ENCODE measurements at places on chromosomes 11 and 22. TPM values are rescaled to one million over a fixed set of nuclear protein-coding genes. Genes with fewer than 3 reads are reported as not detected.

DNA sequence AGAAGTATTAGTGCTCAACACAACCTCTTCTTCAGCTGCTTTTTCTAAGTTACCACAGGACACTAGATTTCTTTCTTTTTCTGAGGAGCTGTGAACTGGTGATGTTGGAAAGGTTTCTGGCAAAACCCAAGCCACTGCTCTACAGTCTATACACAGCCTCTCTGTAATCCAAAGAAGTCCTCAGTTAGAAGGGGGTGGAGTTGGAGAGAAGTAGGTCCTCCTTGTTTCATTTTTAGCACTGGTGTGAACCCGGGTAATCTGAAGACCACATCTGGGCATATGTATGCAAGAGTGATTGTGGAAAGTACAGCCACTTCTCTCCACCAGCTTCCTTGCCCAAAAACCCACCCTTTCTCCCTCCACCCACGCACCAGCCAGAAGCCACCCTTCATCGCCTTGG lies 1168.1 kb downstream of the LRRC4C start:
- H3K27me3 ChIP-seq, result no peaks in the 10 kb centered on the region
- no peaks in the 10 kb centered on the region for H3K36me3 ChIP-seq
- peak overlapping the region; percentile 81 for H3K4me3 ChIP-seq
- DNase-seq, result no peak
- H3K27ac ChIP-seq, result peak overlapping the region; percentile 74

The ZNF280B gene
- total RNA-seq, result 3.4 TPM

- peak; percentile 62 for DNase-seq
- no peaks in the 10 kb centered on the region for H3K27me3 ChIP-seq
- peaks cover 73% of the 10 kb centered on the region for H3K4me1 ChIP-seq
Observed at GRCh38 chr22:44272401-44272771, 40.4 kb downstream of the SHISAL1 start.

DNA sequence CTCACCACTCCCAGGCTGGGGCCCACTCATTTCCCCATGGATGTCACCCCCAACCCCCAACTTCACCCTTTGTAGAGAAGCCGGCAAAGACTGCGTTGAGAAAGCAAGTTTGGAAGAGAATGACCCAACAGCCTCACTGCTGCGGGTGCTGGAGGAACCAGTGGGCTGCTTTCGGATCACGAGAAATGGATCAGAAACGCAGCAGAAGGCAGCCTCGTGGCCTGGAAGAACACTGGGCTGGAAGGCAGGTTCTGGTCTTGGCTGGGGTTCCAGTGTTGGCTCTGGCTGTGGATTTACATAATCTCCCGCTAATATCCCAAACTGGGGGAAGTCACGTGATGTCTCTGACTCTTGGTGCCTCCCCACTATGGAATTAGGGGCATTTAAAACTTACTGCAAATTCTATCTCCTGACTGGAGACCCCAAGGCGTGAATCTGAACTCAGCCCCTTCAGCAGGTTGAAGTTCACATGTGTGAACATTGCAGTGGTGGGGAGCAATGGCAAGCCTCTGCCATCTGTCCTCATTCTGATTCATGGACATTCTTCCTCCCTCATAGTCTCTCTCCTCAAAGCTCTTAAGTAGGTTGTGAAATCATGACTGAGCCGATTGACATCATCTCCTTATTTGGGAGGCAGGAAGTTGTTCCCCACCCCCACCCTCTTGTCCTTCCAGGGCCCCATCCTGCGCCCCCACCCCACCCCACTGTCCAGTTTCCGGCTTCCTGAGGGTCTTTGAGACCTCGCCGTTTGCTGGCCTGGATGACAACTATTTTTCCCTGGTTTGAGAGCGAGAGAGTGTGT lies 37.0 kb upstream of the TIMP3 start:
- no peaks in the 10 kb centered on the region for H3K36me3 ChIP-seq
- no peak for DNase-seq
- H3K4me1 ChIP-seq, result peaks cover 23% of the 10 kb centered on the region
- no peaks in the 10 kb centered on the region for H3K27me3 ChIP-seq

- no peak for DNase-seq
- H3K27ac ChIP-seq, result no peak overlapping the region
- H3K4me1 ChIP-seq, result peaks cover 10% of the 10 kb centered on the region
- H3K27me3 ChIP-seq, result no peaks in the 10 kb centered on the region
Observed at GRCh38 chr11:65208785-65209710, 27.3 kb downstream of the CAPN1 start.

DNA sequence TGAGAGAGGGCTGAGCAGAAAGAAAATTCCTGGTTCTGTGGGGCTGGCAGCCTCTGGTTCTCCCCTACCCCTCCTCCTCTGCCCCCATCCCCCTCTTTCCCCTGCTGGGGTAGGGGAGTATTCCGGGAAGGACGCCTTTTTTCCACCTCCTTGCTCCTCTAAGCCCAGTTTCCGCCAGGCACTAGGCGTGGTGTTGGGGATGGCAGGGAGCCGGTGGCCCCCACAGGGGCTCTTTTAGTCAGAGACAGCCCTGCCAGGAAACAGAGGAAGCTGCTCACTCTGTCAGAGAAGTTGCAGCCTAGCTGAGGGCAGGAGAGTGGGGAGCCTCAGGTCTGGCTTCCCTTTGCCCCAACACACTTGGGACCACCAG lies 15.6 kb upstream of the ARHGEF17 start:
- H3K4me1 ChIP-seq, result peaks cover 35% of the 10 kb centered on the region
- no peak overlapping the region for H3K4me3 ChIP-seq
- no peak overlapping the region for H3K27ac ChIP-seq

GRCh38 chr11:109554951-109555350 lies 133.0 kb downstream of the C11orf87 start:
- H3K4me3 ChIP-seq, result no peak overlapping the region
- H3K36me3 ChIP-seq, result no peaks in the 10 kb centered on the region
- no peak for DNase-seq
- no peak overlapping the region for H3K27ac ChIP-seq
- no peaks in the 10 kb centered on the region for H3K27me3 ChIP-seq

The UBXN1 gene
- total RNA-seq, result 89.6 TPM

The MSANTD4 gene
- total RNA-seq, result 46.5 TPM

- H3K4me1 ChIP-seq, result peaks cover 59% of the 10 kb centered on the region
- no peak overlapping the region for H3K4me3 ChIP-seq
- H3K36me3 ChIP-seq, result peaks cover 67% of the 10 kb centered on the region
- H3K27ac ChIP-seq, result no peak overlapping the region
Observed at GRCh38 chr11:8092587-8093424, 11.8 kb downstream of the TUB start.

DNA sequence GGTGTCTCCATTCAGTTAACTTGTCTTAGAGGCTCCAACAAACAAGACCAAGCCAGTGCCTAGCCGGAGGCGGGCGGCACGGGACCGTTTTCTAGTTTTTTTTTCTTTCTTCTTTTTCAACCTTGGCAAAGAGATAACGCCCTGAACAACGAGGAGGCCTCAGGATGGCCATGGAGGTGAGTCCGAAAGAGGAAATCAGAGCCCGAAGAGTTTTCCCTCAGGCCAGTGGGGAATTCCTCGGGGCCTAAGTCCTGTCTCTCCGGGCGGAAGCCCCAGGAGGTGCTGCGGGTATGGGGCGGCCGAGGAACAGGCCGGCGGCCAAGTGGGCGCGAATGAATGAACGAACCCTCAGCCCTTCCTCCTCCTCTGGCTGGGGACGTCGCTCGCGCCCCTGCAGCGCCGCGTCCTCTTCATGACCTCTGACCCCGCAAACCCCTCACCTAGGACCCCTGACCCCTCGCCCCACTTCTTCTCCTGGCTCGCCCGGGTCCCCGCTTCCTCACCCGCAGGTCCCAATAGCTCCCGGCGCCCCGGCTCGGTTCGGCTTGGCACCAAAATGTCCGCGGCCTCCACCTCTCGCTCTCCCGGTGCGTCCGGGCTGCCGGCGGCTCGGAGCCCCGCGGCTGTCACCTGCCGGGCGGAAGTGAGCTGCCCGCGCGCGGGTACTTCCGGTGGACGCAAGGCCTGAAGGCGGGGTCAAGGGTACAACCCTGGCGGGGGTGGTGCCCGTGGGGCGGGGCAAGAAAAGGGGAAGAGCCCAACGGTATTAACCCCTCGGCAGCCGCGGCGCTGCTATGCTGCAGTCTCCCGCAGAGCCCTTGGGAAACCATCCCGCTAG lies at the start of gene AP1B1:
Gene AP1B1, minus strand, starts transcription at position 650 of the 838 bp plus-strand sequence. CDS start 21,327 bp downstream, outside the sequence.
- peaks cover 14% of the 10 kb centered on the region for H3K36me3 ChIP-seq
- DNase-seq, result peak; percentile 76
- H3K4me1 ChIP-seq, result peaks cover 20% of the 10 kb centered on the region
- peak within 1 kb of the TSS; percentile 76 for H3K27ac ChIP-seq
- H3K4me3 ChIP-seq, result peak within 1 kb of the TSS; percentile 79

DNA sequence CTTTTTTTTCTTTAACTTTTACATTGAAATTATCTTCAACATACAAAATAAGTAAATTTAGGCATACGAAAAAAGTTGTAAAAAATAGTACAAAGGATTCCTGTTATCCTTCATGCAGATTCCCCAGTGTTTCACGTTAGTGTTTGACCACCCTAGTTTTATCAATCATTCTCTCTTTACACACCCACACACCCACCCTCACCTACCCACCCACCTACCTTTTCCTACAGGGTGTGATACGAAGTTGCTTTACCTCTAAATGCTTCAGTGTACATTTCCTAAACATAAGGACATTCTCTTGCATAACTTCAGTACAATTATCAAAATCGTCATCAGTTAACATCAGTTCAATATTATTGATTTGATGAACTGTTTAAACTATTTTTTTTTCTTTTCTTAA lies 37.0 kb downstream of the HIPK3 start:
- no peaks in the 10 kb centered on the region for H3K36me3 ChIP-seq
- no peak overlapping the region for H3K4me3 ChIP-seq
- DNase-seq, result no peak

DNA sequence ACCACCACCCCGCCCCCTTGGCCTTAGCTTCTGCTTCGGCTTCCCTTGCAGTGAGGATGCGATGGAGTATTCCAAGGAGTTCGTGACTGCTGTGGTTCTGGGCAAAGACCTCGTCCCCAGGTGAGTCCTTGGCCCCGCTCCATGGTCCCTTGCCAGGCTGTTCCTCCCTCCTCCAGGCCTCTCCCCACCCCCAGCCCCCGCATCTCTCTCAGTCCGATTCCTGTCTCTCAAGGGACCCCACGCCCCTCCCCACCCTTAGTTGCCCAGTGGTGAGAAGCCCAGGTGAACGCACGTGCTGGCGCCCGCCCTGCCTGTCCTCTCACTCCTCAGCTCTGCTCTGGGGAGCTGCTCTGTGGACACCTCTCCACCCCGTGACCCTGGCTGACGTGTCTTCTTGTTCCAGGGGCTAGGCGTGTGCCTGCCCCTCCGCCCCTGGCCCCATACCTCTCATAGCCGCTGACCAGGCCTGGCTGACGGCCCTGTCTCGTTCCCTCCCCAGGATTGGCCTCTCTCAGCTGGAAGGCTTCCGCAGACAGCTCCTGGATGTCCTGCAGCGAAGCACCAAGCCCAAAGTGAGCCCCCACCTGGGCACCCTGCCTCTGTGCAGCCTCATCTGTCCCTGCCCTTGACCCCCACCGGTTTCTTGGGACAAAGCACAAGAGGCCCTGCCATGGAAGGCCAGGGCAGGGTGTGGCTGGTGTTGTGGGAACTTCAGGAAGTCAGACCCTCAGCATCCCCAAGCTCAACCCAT lies 14.6 kb upstream of the MYRF start:
- no peak overlapping the region for H3K4me3 ChIP-seq
- no peak overlapping the region for H3K27ac ChIP-seq
- H3K36me3 ChIP-seq, result peaks cover 95% of the 10 kb centered on the region
- peaks cover 11% of the 10 kb centered on the region for H3K4me1 ChIP-seq

The MUC15 gene
- total RNA-seq, result 0.17 TPM

The KCNQ1 gene
- 0.83 TPM for total RNA-seq

DNA sequence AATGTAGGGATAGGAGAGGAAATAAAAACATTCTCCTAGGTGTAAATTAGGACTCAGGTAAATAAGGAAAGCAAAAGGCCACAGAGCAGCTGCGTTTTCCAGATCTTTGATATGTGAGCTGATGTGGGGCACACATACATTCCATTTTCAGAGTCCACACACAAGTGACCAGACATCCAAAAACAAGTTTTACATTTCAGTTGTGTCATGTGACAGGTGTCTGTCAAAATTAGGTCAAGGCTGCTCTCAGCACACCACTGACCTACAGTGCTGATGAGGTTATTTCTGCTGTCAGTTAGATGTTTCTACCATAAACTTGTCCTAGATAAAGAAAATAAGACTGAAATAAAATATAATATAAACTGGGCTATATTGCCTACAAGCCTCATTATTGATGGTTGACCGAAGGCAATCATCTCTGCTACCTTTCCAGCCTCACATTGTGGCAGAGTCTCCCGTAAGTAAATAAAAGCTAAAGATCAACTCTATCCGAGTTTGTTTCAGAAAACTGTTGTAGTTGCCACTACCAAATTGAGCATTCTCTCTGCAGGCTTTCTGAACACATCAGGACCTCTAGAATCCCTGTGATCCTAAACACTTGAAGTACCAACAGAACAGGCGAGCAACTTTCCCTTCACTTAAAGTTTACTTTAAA lies 7.9 kb downstream of the ARHGAP20 start:
- no peak for DNase-seq
- H3K36me3 ChIP-seq, result no peaks in the 10 kb centered on the region
- no peak overlapping the region for H3K4me3 ChIP-seq
- H3K27ac ChIP-seq, result no peak overlapping the region
- H3K4me1 ChIP-seq, result no peaks in the 10 kb centered on the region

The CATSPERZ gene
- 0.50 TPM for total RNA-seq

GRCh38 chr22:41780746-41781505 lies 19.6 kb upstream of the CCDC134 start:
- no peaks in the 10 kb centered on the region for H3K4me1 ChIP-seq
- no peak overlapping the region for H3K27ac ChIP-seq
- H3K27me3 ChIP-seq, result no peaks in the 10 kb centered on the region
- DNase-seq, result no peak
- no peaks in the 10 kb centered on the region for H3K36me3 ChIP-seq

The OR6A2 gene
- 0.89 TPM for total RNA-seq

DNA sequence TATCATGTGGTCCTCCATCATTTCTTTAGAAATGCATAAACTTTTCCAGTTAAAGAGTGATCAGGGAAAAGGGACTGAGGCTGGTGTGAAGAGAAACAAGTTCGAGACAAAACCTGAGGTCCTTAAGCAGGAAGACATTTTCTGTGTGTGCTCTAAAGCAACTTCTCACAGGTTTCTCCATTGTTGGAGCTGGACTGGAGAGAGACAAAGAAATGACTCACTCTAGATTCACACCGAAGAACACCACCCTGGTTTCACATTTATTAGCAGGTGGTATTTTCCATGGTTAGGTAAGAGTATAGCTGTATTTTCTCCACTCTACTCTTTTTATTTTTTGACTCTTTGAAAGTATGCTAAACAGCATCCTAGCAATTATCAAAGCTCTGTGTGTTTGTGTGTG lies 736.4 kb downstream of the KCNA4 start:
- H3K36me3 ChIP-seq, result no peaks in the 10 kb centered on the region
- no peak overlapping the region for H3K4me3 ChIP-seq
- no peaks in the 10 kb centered on the region for H3K27me3 ChIP-seq
- no peak overlapping the region for H3K27ac ChIP-seq
- no peak for DNase-seq
